Activated T-helper 1 cell treated with anti-CD3 and anti-CD28 coated beads, Interleukin-2, amount 50 U/mL, for 16 hours (primary cell): ENCODE measurements at places on chromosomes 6 and 20.

DNA sequence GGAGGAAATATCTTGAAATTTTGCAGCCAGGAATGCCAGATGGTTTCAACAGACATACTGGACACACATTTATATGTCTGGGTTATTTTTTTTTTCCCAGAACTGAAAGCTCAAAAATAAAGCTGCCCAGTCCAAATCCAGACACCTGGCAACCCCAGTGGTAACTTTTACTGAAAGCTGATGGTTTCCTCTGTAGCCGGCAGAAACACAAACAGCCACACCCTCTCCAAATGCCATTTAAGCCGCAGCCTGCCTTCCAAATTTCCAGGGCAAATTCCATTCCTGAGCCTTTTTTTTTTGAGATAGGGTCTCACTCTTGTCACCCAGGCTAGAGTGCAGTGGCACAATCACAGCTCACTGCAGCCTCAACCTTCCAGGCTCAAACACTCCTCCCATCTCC is 6.5 kb upstream of the PREX1 start:
- no peak for DNase-seq

DNA sequence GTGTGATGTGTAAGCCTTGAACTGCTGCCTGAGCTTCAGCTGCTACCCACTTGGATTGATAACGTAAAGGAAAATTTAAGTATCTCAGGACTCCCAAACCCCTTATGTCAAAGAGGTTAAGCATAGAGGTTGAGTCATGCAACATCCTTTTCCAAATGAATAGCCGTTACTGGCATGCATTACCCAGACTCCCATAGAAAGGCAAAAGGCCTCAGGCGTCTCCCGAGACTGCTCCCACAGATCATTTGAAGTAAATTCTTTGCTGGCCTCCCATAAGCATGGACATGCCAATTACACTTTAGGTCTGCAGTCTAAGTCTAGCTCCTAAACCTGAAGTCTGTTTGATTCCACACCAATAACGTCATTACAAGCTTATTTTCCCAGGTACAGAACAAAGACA is 14.7 kb downstream of the IPCEF1 start:
- no peak for DNase-seq

GRCh38 chr6:25057111-25057905 is 121.5 kb upstream of the RIPOR2 start:
- no peak for DNase-seq

GRCh38 chr6:138272533-138273315 is 54.4 kb upstream of the PBOV1 start:
- DNase-seq, result no peak

DNA sequence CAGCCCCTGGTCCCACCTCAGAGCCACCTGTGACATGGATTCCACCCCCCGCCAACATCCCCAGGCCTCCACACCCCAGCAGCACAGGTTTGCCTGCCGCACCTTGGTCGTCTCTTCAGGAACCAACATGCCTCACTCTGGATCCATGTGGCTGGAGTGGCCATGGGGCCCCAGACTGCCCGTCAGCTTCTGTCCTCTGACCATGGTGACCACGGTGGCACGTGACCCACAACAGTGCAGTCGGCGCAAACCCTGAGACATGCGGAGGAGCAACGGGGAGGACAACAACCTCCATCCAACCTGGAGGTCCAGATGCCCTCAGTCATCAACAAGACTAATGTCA is 85.6 kb downstream of the ANKRD60 start:
- DNase-seq, result no peak

DNA sequence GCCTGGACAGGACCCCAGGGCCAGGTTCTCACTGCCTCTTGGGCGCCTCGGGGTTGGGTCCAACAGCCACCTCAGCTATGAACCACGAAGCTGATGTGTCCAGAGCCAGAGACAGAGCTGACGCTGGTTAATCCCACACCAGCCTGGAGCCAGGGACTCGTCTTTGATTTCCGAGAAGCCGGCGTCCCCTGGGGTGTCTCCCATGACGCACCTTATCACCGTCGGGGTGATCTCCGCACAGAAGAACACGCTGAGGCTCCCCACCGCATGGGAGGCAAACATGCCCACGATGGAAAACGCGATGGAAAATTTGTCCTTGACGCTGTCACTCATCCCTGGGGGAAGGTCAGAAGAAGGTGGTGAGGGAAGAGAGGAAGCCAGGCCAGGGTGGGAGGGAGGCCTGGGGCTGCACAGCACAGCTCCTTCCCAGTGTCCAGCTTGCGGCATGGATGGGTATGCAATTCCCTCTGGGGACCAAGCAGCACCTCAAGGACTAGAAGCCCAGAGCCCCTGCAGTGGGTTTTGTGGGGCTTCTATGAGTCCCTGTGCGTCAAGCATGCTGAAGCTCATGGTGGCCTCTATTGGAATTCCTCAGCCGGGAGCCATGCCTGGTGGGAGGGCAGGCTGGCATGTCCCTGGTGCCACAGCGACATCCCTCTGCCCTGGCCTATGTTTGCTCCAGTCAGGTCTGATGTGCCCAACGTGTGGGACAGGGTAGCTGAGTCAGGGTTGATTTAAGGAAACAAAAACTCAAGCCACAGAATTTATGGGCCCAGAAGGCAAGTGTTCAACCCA is 25.1 kb downstream of the PSMG4 start:
- no peak for DNase-seq

DNA sequence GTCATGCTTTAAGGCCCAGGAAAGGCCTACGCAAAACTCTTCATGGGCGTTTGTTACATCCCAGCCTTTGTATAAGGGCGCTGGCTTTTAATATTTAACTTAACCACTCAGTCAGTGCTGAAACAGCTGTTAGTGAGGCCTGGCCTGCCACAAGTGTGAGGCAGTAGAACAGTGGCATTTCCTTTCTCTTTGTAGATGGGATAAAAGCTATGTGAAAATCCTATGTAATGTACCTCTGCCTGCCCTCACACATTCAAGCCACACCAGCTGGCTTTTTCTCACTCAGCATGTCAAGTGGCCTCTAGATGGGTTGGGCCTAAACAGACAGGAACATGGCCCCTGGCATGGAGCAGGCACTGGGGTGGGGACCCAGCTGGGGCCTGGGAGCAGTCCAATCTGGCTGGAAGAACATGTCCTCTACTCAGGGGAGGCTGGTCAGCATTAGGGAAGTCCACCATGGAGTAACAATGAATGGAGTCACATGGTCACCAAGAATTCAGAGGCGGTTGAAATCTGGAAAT is 20.7 kb downstream of the CGA start:
- DNase-seq, result no peak

DNA sequence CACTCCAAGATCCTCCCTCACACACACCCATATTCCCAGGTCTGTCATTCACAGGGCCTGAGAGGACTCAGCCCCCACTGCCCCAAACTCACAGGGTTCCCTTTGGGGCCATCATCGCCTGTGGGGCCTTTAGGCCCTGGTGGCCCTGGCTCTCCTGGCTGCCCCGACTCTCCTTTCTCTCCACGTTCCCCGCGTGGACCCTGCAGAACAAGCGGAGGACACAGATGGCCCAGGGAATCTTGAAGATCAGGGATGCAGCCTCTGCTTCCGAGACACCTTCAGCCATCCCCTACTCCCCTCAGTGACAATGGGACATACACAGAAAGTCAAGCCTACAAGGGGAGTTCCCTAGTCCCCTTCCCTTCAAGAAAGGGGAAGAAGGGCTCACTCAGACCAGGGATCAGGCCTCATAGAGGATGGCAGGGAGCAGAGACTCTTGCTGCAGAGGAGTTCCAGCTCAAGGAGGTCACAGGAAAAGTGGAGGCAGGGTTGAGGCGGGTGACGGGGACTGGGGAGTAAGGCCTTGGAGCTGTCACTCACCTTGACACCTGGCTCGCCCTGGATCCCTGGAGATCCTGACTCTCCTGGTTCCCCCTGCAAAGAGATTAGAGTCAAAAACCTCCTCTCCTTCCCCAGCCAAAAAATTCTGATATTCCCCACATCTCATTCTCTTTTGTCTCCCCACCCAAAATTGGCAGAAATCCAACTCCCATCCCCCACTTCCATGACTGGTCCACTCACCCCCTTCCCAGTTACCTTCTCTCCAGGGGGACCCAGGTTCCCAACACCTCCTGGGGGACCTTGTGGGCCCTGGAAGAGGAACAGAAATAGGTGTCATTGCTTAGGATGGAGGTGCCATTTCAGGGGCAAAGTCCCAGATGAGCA is 22.7 kb downstream of the COL11A2 start:
- DNase-seq, result no peak

- DNase-seq, result no peak
These were observed 554.3 kb downstream of the CD109 start for GRCh38 chr6:74250161-74250818.

DNA sequence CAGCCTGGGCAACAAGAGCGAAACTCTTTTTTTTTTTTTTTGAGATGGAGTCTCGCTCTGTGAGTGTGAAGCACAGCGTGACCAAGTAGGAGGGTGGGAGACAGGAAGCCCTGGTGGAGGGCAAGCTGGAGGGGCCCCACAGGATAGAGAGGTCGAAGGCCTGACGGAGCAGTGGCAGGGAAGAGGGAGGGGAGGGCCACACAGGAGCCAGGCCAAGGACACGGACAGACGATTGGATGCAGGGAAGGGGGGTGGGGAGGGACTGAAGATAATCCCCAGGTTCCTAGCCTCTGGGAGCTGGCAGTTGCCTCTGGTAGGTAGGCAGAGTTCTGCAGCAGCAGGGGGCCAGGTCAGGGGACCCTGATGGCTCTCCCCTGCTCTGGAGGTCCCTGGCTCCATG is 10.8 kb upstream of the GUCA1A start:
- DNase-seq, result no peak
